ENCODE measurements at places on chromosomes 4 and X.

- no peak for DNase-seq
These were observed 56.9 kb downstream of the USO1 start for GRCh38 chr4:75781305-75781704.

DNA sequence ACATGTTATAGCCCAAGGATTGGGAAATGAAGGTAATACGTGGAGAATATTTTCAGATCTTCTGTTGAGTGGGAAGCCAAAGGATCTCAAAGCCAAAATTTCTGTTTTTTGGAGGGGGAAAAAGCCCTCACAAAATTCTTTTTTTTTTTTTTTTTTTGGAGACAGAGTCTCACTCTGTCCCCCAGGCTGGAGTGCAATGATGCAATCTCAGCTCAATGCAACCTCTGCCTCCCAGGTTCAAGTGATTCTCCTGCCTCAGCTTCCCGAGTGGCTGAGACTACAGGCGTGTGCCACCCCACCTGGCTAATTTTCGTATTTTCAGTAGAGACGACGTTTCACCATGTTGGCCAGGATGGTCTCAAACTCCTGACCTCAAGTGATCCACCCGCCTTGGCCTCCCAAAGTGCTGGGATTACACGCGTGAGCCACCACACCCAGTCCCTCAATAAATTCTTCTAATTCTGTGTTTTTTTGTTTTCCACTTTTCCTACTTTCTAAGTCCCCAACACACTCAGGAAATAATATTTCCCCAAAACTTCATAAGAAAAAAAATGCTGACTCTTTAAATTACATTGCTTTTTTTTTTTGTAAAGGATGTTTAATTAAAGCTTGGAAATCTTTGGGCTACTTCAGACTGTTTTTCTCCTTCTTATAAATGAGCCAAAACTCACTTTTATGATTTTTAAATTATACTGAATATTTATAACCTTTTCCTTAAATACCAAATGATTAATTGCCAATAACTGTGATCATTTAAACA lies 51.6 kb downstream of the RPS3A start:
- no peak for DNase-seq

- DNase-seq = no peak
These were observed 500.2 kb downstream of the STIM2 start for GRCh38 chr4:27360790-27361267.

GRCh38 chr4:7180938-7181337 lies 11.4 kb upstream of the SORCS2 start:
- DNase-seq = no peak

DNA sequence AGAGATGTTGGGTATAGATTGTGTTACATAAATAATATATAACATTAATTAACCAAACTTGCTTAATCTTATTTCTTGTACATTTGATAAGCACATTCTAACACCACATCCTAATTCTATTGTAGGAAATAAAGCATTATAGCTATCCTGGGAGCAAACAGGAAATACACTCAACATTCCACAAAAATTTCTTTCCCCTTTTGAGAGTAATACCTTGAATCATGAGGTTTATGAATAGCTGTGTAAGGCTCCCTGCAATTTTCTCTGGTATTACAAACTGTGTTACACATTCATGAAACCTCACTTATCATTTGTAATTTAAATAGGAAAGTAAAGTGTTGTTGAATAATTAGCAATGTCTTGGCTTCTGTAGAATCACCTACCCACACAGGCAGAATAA lies 95.1 kb downstream of the TMEM47 start:
- no peak for DNase-seq

GRCh38 chr4:104064646-104065577 lies 345.1 kb upstream of the TACR3 start:
- peak; percentile 67 for DNase-seq

GRCh38 chrX:65136424-65136823 lies 160.2 kb upstream of the ZC4H2 start:
- DNase-seq = no peak

DNA sequence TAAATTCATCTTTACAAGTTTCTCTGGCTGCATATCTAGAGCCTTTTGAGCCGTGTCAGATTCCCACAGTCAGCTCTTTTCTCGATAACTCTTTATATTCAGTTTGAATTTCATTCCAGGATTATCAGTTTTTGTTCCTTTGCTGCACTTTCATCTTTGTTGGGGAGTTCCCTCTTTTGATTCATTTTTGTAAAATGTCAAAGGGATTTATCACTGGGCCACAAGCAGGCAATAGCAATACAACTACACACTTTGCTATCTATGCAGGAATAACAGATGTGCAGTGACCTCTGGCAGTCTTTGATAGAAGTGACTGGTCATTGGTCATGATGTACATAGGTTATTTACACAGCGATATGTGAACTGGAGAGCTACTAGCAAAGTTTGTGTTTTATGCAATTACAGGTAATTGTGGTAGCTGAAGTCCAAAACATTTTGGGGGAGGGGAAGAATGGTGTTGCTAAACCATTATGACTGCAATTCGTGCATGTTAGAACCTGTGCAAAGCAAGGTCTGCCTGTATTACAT lies 43.8 kb downstream of the HPGDS start:
- DNase-seq = no peak

- DNase-seq = no peak
These were observed 1628.2 kb upstream of the ADGRL3 start for GRCh38 chr4:59571805-59572430.

DNA sequence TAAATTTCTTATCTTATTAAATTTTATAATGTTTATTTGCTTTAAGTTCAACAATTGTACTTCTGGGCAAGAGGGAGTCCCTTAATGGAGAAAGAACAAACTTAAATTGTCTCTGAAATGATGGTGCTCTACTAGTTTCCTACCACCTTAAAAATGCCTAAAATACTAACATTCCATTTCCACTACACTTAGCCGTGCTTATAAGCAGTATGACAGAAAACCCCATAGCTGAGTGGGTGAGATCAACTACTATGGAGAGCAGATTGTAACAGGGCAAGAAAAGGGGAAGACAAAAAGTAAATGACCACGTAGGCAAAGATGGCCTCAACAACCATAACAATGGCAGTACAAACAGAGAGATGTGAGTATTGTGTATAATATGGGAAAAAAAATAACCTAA lies 35.0 kb downstream of the RFC1 start:
- DNase-seq = no peak

- no peak for DNase-seq
These were observed 605.2 kb upstream of the EPHA5 start for GRCh38 chr4:66275411-66276038.

DNA sequence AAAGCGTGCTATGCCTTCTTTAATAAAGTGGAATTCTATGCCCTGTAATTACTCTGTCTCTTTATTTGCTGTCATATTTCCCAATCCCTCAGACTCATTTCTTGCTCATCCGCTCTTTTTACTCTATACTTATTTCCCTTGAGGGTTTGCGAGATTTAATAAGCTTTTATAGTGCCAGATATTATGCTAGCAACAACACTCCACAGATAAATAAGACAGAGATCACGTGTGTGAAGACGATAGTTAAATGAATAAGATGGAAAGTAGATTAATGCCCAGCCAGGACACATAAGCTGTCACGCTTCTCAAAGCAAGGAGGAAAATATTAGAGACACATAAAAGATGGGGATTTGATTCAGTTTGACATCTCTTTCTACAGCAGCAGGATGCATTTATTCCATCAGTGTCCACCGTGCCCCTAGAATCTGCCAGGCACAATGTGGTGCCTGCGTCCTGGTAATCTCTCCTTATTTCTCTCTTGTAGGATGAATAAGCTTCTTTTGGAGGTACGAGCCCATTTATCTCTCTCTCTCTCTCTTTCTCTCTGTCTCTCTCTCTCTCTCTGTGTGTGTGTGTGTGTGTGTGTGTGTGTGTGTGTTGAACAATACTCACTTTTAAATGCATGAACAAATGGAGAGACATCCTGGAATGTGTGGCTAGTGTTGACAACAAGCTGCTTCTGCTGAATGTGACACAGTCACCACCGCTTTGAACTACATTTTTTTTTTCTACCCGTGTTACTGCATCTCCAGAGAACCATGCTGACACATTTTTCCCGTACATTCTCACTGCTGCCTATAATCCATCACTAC lies 48.2 kb downstream of the TMEM156 start:
- DNase-seq = no peak

GRCh38 chr4:138439143-138439581 lies 197.0 kb upstream of the SLC7A11 start:
- DNase-seq = no peak

DNA sequence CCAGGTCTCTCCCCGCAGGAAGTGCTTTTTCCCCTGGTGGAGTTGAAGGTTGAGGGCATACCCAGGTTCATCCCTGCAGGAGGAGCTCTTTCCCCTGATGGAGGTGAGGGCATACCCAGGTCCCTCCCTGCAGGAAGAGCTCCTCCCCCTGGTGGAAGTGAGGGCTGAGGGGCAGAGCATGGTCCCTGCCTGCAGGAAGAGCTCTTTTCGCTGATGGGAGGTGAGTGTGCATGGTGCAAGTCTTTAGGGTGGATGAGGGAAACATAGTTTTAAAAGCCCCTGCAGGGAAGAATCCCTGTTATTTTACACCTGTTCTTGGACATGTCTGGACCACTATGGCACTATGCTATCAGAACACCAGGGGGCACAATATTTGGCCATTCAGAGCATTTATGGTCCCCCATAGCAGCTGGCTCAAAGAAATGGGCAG lies 43.7 kb upstream of the PUDP start:
- DNase-seq = no peak

DNA sequence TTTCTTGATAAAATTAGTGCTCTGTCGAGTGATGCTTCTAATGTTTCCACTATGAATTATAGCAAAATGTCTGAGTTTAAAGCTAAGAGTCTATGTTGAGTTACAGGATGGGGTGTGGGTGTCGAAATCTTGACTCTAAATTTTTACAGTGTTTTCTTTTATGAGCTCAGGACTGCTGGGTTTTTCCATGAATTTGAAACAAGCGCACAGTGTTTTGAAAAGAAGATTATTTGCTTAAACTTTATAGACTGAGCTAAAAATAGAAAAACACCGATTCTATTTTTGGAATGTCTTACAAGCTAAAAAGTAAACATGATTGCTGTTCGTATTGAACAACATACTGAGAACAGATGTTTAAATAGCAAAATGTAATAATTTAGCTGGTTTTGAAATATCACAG lies 7.5 kb downstream of the PTTG2 start:
- no peak for DNase-seq

DNA sequence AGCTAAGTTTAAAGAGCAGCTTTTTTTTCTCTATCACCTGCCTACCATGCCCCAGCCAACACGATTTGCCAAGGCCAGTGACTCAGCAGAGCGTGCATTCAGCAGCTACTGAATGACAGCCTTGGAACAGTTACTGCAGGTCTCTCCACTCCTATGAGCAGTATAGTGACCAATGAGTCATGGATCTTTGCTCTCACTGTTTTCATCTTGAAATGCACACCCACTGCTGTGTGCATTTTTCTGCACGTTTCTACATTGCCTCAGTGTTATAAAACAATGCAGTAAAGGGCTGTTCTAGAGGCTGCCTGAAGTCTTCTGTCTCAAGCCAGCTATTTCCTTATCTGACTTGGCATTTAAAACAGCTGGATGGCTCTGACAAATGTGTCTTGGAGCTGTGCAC lies 66.0 kb upstream of the C4orf54 start:
- peak; percentile 89 for DNase-seq

DNA sequence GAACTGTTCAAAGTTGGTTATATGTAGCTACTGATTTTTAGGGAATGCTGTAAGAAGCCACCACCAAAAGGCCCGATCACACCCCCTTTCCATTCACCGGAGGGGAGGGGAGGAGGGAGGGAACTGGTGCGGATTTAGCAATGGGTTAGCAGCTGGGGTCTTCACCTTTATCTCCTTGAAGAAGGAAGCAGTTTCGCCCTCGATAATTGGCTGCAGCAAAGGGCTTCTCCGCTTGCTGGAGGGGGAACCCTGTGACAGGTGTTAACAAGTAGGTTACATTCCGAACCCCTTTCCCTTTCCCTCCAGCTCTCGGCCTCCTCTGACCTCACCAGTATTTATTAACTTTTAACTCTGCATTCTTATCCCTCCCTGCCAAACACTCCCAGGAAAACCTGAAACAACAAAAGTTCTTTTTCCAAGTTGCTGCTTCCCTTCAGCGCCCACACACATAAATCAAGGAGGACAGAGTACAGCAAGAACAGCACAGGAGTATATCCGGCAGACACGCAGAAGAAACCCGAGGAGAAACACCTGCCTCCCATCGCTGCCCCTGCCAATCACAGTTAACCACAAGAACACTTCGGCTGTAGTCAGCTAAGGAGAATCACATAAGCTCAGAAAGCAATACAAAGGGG lies 39.8 kb upstream of the NAP1L5 start:
- no peak for DNase-seq

GRCh38 chrX:46446727-46447378 lies 98.4 kb downstream of the ZNF674 start:
- peak; percentile 89 for DNase-seq

DNA sequence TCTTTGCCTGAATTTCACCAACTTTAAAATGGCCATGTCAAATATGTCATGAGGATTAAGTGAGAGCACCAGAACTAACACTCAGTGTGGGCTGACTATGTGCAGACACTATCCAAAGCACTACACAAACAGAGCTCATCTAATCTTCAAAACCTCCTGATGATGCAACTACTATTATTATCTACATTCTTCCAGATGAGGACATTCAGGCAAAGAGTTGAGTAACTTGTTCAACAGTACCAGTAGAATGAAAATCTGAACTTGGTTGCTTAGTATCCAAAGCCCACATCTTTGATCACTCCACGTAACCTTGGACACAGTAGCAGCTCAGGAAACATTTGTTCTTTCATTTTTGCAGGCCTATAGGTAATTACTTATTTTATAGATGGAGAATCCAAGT lies 90.1 kb downstream of the ATP8A1 start:
- DNase-seq = no peak

DNA sequence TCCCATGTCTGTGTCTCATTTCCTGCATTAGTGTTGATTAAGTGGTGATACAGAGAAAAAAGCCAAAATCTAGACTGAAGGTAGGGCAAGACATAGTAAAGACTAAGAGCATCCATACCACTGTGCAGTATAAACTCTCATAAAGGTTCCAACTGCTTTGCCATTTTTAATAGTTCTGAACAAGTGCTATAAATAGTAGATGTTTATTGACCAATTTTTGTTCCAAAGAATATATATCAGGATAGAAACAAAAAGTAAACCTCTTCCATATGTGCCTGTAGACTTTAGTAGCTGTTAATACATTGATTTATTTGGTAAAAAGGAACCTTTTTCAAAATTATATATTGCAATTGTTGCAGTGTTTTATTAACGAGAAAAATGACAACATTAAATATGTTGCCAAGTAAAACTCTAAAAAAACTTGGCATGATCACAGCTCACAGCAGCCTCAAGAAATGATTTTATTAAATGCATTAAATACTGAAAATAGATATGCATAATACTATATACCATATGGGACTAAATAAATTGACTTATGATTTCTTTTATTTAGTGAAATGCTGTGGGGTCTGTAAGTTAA lies 22.3 kb upstream of the AASDH start:
- no peak for DNase-seq

All from right lobe of liver (tissue), 6 donors.